K562 (cell line): ENCODE measurements at places on chromosomes 2 and 18. TPM values are rescaled to one million over a fixed set of nuclear protein-coding genes. Genes with fewer than 3 reads are reported as not detected.

- no peaks in the 10 kb centered on the region for H3K36me3 ChIP-seq
- H3K27me3 ChIP-seq = no peaks in the 10 kb centered on the region
- H3K4me1 ChIP-seq = no peaks in the 10 kb centered on the region
- H3K4me3 ChIP-seq = no peak overlapping the region
These were observed 12.2 kb downstream of the SCN2A start for GRCh38 chr2:165251366-165251765.

Gene ARHGEF33
- 0.02 TPM in 1 of 2 replicates, not detected in the other for total RNA-seq

- H3K4me1 ChIP-seq = no peaks in the 10 kb centered on the region
- no peaks in the 10 kb centered on the region for H3K27me3 ChIP-seq
- no peak overlapping the region for H3K4me3 ChIP-seq
- no peak overlapping the region for H3K27ac ChIP-seq
- H3K36me3 ChIP-seq = peaks cover 7% of the 10 kb centered on the region; the same call in 2 of the 3 replicates
These were observed 70.5 kb upstream of the CHAC2 start for GRCh38 chr2:53697092-53697491.

Gene DTNA
- 0.07 and 0.45 TPM in 2 replicates for total RNA-seq

- H3K4me1 ChIP-seq = peaks cover 54% of the 10 kb centered on the region
- H3K36me3 ChIP-seq = no peaks in the 10 kb centered on the region
- no peak for DNase-seq
- H3K27me3 ChIP-seq = no peaks in the 10 kb centered on the region
- peak overlapping the region; percentile 47 for H3K27ac ChIP-seq
- H3K4me3 ChIP-seq = no peak overlapping the region
These were observed 15.9 kb downstream of the SMAD7 start for GRCh38 chr18:48934723-48935432.

DNA sequence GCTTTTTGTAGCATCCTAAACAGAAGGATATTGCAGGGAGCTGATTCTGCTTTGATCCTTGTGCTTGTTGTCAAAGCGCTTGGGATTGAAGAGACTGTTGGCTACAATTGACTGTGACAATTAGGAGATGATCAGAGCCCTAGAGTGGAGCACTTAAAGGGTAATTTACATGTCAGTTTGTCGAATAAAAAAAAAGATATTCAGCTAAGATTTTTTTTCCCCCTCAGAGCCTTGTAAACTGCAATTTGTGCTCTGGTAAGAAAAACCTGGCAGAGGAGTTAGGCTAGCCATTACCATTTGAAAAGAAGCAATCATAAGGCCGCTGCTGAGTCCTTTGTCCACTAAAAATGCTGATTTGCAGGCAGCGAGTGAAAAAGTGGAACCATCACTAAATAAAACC is 47.8 kb upstream of the ZEB2 start:
- no peak overlapping the region for H3K27ac ChIP-seq
- H3K36me3 ChIP-seq = no peaks in the 10 kb centered on the region
- H3K27me3 ChIP-seq = no peaks in the 10 kb centered on the region
- DNase-seq = no peak
- no peak overlapping the region for H3K4me3 ChIP-seq
- H3K4me1 ChIP-seq = no peaks in the 10 kb centered on the region

Gene NEB
- total RNA-seq = 2.2 and 2.5 TPM in 2 replicates

- H3K4me3 ChIP-seq = no peak within 1 kb of the TSS
- DNase-seq = no peak
- no peaks in the 10 kb centered on the region for H3K36me3 ChIP-seq
These were observed at the start of gene EFEMP1 for GRCh38 chr2:55923091-55923981. Gene EFEMP1, minus strand, starts transcription at chr2:55923782. Its CDS starts 1,342 bp downstream, at chr2:55922440.

GRCh38 chr18:57231864-57232263 is 85.0 kb downstream of the BOD1L2 start:
- no peaks in the 10 kb centered on the region for H3K36me3 ChIP-seq
- no peaks in the 10 kb centered on the region for H3K4me1 ChIP-seq
- DNase-seq = no peak
- H3K27ac ChIP-seq = no peak overlapping the region
- H3K4me3 ChIP-seq = no peak overlapping the region
- H3K27me3 ChIP-seq = no peaks in the 10 kb centered on the region

Gene TBR1
- total RNA-seq = not detected in 2 replicates

DNA sequence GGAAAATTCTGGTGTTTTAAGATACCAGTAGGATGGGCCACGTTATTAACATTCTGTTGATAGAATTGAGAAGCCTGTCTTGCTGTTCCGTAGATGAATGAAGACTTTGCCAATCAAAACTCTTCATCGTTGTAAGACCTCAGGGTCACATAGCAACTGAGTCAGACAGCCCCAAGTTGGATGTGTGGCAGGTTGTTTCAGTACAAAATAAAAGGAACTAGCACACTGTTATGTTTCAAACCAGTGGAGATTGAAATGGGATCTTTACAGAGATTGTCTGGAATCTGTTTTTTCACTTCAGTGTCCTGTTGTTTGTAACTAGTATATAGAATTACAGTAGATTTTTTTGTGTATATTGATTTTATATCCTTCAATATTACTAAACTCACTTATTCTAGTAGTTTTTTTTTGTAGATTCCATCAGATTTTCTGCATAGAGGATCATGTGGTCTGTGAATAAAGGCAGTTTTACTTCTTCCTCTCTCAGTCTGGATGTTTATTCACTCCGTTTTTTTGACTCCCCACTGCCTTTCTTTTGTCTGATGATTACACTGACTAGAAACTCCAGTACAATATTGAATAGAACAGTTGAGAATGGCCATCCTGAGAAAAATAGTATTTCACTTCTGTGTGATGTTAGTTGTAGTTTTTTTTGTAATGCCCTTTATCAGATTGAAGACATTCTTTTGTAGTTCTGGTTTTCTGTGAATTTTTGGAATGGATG is 22.7 kb downstream of the EPC2 start:
- DNase-seq = no peak
- no peak overlapping the region for H3K4me3 ChIP-seq
- no peaks in the 10 kb centered on the region for H3K4me1 ChIP-seq
- no peaks in the 10 kb centered on the region for H3K36me3 ChIP-seq
- no peaks in the 10 kb centered on the region for H3K27me3 ChIP-seq

DNA sequence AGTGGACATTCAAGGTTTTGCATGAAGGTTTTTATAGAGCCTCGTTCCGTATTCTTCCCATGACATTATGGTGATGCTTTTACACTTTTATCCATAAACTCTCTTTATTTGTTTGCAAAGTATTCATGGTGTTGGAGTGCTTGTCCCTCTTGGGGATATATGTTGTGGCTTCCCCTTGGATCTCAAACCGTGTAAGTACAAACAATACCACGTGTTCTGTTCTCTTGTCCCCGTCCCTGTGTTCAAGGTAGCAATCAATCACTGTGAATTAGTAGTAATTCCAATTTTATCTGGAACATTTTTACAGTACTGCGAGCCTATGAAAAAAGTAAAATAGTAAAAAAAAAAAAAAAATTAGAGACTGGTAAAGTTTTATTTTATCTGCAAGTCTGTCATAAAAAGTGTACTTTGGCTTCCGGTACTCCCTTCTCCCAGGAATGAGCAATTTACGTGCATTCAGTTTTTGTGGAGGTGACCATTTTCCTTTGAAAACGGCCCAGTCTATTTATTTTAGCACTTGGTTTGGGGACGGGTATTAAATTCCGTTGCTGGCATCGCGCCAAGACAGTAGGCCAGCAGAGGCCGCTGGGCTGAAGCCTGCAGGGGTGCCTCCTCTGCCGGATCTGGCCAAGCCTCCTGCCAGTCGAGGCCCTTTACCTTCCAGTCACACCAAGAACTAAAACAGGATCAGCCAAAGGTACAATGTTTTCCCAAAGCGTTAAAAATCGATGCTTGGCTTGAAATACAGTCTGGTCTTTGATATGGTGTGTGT is 175.7 kb downstream of the SOCS6 start:
- DNase-seq = peak; percentile 80
- H3K4me3 ChIP-seq = peak overlapping the region; percentile 14; the same call in 1 of the 2 replicates
- no peaks in the 10 kb centered on the region for H3K36me3 ChIP-seq
- H3K27me3 ChIP-seq = no peaks in the 10 kb centered on the region

Gene TPO
- not detected in 2 replicates for total RNA-seq

DNA sequence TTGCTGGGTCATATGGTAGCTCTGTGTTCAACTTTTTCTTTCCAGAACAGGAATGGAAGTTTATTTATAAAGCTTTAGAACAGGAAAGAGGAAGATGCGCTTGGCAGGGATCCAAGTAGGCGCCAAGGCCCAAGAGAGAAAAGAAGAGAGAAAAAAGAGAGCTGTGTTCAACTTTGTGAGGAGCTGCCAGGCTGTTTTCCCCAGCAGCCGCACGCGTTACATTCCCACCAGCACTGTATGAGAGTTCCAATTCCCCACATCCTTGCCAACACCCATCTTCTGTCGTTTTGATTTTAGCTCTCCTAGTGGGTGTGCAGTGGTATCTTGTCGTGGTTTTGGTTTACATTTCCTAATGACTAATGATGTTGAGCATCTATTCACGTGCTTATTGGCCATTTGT is 51.4 kb downstream of the KCNF1 start:
- H3K4me3 ChIP-seq = no peak overlapping the region
- peaks cover 9% of the 10 kb centered on the region for H3K4me1 ChIP-seq
- peaks cover 75% of the 10 kb centered on the region for H3K27me3 ChIP-seq
- DNase-seq = no peak

Gene C2orf49
- 17.9 and 18.2 TPM in 2 replicates for total RNA-seq

DNA sequence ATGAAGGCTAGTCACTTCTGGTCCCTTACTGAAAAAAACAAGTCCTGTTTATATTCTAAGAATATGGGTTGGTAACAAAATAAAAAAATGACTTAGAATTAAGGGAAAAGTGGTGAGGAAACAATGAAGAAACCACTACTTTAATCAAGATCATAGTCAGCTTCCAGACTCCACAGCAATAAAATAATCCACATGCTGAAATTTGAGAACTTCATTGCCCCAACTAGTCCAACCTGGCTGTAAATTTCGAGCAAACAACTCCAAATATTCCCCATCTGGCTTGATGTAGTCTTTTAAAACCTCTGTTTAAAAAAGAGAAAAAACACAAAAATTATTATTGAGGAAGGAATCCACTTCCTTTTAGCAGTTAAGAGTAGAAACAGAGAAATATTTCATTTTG is 32.5 kb downstream of the METTL4 start:
- no peaks in the 10 kb centered on the region for H3K27me3 ChIP-seq
- H3K36me3 ChIP-seq = peaks cover 17% of the 10 kb centered on the region; the same call in 2 of the 3 replicates
- DNase-seq = no peak
- no peaks in the 10 kb centered on the region for H3K4me1 ChIP-seq
- no peak overlapping the region for H3K4me3 ChIP-seq

GRCh38 chr2:85601771-85602475 is 575 bp downstream of the TMEM150A start:
- H3K4me3 ChIP-seq = peak overlapping the region; percentile 79
- no peak for DNase-seq
- H3K27me3 ChIP-seq = no peaks in the 10 kb centered on the region
- peaks cover 34% of the 10 kb centered on the region for H3K4me1 ChIP-seq
- peak overlapping the region; percentile 27; the same call in 1 of the 3 replicates for H3K27ac ChIP-seq

DNA sequence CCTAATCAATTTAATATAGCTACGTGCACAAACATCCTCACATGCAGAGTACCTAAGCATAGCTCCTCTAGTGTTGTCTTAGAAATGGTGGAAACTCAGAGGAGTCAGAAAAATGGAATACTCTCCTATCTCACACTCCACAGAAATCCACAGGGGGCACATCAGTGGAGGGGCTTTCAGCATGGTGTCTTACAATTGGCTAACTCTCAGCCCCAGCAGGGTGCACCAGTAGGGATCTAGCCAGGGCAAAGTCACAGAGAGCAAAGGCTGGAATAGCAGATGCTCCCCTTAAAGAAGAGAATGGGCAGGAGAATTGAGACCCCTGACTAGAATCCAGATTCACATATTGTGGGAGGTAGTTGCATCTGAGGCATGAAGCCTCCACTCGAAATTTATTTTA is 135.7 kb downstream of the MAIP1 start:
- no peak overlapping the region for H3K4me3 ChIP-seq
- DNase-seq = no peak
- H3K4me1 ChIP-seq = peaks cover 2% of the 10 kb centered on the region; the same call in 2 of the 3 replicates
- H3K27ac ChIP-seq = no peak overlapping the region

Gene SLC5A7
- total RNA-seq = not detected in 2 replicates

DNA sequence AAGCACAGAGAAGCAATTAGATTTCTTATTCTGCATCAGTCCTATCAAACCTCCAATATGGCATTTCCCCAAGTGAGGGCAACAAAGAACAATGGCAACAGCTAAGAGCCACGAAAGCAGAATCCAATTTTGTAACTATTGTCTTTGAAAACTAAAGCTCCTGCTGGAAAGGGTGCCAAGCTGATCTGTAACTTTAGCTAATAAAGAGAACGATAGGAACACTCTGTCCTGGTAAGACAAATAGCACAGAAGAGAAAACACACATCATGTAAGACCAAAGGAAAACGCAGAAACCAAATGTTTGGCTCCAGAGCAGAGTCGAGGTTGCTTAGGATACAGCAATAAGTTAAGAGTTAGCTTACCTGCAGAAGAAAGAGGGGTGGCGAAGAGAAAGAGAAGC is 160.5 kb downstream of the STK39 start:
- no peak for DNase-seq
- H3K36me3 ChIP-seq = no peaks in the 10 kb centered on the region
- H3K27ac ChIP-seq = no peak overlapping the region
- H3K4me3 ChIP-seq = no peak overlapping the region

DNA sequence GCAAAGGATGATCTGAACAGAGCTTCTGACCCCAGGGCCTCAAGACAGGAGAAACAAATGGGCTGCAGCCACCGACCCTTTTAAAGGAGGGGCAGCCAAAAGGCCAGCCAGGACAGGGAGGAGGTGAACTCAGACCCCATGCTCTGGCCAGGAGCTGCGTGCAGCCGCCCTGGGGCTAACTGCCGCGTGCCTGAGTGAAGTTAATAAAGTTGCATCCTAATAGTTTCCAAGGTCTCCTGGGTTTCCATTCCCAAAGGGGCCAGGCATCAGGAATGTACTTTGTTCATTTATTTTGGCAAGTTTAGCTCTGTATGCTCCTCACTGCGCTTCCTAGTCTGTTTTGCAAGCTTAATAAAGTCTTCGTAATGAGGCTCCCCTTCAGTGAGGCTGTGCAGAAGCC is 60.7 kb downstream of the EN1 start:
- no peaks in the 10 kb centered on the region for H3K27me3 ChIP-seq
- no peak for DNase-seq

Gene SERPINB12
- not detected in 2 replicates for total RNA-seq

DNA sequence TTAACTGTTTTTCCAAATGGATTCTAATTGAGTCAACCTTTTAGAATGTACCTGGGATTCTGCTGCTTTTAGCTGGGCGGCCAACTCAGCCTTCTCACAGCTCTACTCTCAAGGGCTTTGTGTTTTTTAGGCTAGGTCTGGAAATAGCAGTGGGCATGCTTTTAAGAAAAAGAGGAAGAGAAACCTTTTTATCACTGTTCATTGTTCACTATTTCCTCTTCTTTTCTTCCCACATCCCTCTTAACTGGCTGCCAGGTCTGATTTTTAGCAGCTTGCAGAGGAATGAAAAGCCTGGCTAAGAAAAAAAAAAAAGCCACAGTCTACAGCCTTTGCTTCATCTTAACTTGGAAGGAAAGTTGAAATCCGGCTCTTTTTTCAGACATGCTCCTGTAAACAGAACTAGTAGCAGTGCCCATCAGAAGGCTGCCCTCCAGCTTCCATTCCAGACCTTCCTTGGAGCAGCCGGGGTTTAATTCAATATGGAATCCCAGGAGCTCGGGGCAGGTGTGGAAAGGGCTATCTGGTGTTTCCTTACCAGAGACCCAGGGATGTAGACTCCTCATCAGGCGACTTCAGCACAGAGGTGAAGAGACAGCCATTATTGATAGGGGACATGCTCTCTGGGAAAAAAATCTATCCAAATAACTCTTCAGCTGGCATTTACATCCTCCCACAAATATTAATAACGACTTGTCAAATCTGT is 230.7 kb downstream of the MYO3B start:
- no peaks in the 10 kb centered on the region for H3K36me3 ChIP-seq
- DNase-seq = no peak
- H3K4me1 ChIP-seq = 0 out of 3 replicates have a peak, but pooled peaks cover 2% of the 10 kb centered on the region
- no peak overlapping the region for H3K27ac ChIP-seq
- no peak overlapping the region for H3K4me3 ChIP-seq
- no peaks in the 10 kb centered on the region for H3K27me3 ChIP-seq

GRCh38 chr2:12674644-12675328 is 42.0 kb upstream of the TRIB2 start:
- no peaks in the 10 kb centered on the region for H3K27me3 ChIP-seq
- H3K4me3 ChIP-seq = no peak overlapping the region
- H3K36me3 ChIP-seq = no peaks in the 10 kb centered on the region
- DNase-seq = peak; percentile 24
